ENCODE measurements at places on chromosomes 6 and 20.

- DNase-seq = peak; percentile 72
These were observed 5.5 kb downstream of the NPEPL1 start for GRCh38 chr20:58697867-58698703.

- no peak for DNase-seq
These were observed 323.2 kb upstream of the MAN1A1 start for GRCh38 chr6:119672725-119673124.

DNA sequence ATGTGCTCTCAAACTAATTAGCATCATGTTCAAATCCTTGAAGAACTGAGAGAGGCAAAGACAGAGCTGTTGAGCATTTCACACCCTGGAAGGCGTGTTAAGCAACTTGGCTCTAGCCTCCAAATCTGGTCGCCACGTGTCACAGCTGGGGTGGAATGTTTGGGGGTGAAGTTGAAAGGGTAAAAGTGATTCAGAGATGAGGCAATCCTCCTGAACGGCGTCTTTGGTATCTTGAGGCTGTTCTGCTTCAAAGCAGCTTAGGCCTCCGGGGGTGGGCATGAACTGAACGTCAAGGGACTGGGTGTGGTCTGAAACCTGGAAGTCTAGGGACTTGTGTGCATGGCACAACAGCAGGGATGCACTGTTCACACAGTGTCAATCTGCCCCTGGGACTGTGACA lies 62.3 kb downstream of the TRAM2 start:
- no peak for DNase-seq

- DNase-seq = no peak
These were observed 125.0 kb upstream of the DOK5 start for GRCh38 chr20:54350415-54350814.

DNA sequence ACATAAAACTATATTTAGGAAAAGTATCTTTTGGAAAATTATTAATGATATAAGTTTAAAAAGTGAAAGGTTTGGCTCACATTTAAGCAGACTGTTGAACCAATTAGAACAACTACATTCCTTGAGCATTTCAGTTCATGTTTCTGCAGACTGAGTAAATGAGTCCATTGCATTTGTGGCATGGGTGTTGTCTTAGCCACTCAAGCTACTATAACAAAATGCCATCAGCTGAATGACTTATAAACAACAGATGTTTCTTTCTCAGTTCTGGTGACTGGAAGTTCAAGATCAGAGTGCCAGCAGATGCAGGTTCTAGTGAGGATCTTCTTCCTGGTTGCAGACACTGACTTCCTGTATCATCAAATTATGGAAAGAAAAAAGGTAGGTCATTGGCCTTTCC lies 67.1 kb upstream of the SLC2A12 start:
- no peak for DNase-seq

DNA sequence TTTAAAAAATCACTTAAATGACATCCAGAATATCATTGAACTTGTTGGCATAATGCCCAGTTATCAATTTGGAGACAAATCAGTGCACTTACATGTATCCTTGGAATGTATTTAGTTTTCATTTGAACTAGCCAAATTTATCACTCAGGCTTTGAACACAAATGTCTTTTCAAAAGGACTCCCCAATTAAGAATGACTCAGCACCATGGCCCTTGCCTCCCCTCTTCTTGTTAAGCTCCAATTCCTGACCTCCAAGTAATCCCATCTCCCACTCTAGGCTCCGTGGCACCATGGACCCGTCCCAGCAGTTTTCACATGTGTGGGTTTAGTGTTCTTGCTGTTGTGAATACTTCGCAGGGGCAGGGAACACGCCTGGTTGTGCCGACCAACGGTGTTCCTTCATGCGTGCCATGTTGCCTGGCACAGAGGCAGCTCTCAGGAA lies 2.7 kb downstream of the AKAP12 start:
- DNase-seq = no peak

- peak; percentile 89 for DNase-seq
These were observed 891 bp downstream of the RSPO3 start for GRCh38 chr6:127119102-127120022.

DNA sequence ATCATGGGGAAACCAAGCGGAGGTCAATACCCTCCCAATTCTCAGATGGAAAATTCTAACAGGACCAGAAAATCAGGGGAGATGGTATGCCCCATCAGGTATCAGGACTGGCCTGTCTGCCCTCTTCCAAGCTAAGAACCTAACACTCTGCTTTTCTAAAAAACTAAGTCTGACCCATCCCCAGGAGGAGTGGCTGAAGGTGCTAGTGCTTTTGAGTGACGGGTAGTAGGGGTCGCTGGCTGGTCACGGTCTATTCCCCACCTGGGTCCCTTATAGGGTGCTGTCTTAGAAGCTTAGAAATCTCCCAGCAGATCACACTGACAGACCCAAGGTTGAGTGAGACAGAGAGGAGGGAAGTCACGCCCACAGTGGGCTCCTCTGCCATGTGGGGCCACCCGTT lies 9.6 kb downstream of the ABHD16A start:
- DNase-seq = no peak

GRCh38 chr6:119077643-119078375 lies 655 bp downstream of the FAM184A start:
- DNase-seq = no peak

GRCh38 chr6:3356056-3356823 lies 97.5 kb downstream of the PSMG4 start:
- DNase-seq = no peak

DNA sequence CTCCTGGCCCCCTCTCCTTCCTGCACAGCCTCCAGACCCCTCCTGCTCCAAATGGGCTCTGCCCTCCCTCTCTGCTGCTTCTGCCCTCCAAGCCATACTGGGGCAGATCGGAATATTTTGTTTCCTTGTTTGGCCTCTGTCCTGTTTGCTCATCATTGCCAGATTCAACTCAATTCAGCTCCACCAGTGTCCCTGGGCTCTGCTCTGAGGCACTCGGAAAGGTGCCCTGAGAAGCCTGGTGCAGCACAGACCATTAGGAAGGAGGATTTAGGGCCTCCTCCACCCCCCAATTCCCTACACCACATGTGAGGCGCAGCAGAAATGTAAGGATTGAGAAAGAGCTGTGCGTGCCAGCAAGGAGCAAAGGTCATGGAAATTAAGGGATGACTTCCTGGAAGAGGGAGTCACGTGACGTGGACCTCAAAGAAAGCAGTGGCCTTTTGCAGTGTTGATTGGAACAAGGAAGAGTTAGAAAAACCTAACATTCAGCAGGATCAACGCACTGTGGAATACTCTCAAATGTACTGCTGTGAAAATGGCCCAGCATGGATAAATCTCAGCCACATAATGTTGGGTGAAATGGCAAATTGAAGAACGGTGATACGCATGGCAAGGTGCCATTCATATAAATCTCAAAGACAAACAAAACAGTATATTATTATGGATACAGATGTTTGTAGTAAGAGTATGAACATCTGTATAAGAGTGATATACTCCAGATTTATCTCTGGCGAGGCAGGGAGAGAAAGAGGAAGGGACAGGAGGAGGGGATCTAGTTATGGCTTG lies 229.5 kb upstream of the RNF24 start:
- no peak for DNase-seq

DNA sequence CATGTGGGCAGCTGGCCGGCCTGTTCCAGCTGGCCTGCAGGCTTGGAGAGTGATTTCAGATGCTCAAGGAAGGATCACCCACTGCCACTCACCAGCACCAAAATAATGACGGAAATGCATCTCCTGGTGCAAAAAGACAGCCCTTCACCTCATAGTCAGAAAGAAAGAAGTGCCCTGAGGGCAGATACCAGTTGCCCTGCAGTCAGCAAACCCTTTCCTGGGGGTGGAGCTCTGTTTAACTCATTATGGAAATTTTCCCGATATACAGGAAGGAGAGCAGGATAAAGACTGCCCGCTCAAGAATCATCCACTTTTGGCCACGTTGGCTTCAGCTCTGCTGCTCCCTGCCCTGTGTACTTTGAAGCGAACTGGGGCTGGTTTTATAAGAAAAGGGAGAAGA lies 127.9 kb downstream of the GRM4 start:
- DNase-seq = no peak

GRCh38 chr20:17281478-17281877 lies 54.6 kb downstream of the PCSK2 start:
- DNase-seq = no peak

GRCh38 chr6:33851959-33852358 lies 48.2 kb upstream of the MLN start:
- no peak for DNase-seq

GRCh38 chr6:137231895-137232294 lies 12.7 kb upstream of the IFNGR1 start:
- DNase-seq = no peak

DNA sequence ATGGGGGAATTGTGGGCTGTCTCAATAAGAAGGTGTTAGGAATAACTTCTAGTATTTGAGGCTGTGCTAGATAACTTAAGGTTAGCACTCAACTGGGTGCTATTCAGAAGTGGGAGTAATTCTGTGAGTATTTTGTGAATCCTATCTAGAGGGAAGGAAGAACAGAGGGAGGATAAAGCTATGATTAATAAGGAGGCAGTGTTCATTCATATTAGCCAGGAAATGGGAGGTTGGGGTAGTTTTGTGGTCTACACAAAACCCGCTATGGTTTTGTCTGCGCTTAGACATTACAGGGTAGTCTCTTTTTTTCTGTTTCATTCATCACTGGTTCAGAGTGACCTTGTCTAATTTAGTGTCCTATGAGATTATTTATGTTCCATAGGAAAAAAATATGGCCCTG lies 341.0 kb downstream of the ARHGAP18 start:
- no peak for DNase-seq

DNA sequence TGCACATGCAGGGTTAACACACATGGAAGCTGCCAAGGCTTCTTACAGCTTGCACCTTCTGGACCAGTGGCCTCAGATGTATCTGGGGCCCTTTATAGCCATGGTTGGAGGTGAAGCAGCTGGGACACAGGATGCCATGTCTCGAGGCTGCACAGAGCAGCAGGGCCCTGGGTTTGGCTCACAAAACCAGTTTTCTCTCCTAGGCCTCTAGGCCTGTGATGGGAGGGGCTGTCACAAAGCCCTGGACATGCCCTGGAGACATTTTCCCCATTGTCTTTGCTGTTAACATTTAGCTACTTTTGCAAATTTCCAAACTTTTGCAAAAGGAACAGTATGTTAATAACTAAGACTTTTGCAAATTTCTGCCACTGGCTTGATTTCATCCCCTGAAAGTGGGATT lies 18.2 kb upstream of the GSTA1 start:
- no peak for DNase-seq

DNA sequence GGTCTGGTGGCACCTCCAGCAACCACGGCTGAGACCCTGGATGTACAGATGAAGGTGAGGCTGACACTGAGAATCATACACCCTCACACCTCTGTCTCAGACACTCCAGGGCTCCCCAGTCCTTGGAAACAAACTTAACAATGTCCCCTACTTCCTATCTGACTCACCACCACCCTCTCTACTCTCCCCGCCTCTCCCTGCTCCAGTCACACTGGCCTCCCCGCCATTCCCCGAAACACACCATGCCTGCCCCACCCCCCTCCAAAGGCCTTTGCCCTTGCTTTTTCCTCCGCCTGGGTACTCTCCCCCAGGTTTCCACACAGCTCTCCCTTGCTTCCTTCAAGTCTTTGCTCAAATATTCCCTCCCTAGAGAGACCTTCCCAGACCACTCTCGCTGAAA lies 16.3 kb downstream of the BPI start:
- DNase-seq = no peak

DNA sequence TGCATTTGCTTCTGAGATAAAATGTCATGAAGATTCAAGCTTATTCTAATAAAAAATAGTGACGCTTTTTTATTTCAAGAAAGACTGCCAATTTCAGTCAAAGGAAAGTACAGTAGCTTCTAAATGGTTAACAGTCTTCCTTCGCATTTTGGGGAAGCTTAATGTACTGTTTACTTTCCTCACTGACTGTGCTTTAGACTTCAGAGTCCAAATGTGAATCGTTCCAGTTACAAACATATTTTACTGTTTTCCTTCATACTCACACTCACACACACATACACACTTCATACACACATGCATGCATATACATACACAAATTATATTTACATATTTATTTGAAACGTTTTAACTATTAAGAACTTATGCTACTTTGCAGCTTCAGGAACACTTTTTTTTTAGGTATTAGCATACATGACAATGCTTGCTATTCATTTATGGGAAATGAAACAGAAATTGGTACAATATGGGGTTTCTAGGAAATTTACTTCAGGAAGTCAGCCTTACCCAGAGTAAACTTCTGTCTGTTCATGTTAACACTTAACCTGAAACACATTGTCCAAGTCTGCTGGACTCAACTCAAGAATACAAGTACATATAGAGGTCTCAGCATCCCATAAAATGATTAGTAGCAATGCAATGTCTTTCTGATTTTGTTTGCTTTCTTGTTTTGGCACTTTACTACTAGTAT lies 145.4 kb downstream of the RPS12 start:
- DNase-seq = no peak

- DNase-seq = no peak
These were observed 34.1 kb downstream of the HLA-G start for GRCh38 chr6:29861521-29862255.

DNA sequence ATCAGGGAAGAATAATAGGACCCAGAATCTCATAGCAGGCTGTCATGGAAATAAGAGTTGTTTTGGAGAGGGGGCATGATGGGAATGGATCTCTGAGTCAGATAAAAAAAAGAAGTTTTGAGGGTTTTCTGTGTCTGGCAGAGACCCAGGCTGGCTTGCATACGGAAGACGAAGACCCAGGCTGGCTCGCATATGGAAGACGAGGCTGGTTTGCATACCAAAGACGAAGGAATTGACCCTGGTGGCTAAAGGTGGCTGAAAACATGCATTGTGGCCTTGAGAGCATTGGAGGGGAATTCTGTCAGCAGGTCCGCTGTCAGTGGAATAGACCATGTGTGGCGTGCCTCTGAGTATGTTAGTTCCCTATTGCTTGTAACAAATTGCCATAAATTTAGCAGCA lies 335.1 kb downstream of the BTBD3 start:
- DNase-seq = no peak

DNA sequence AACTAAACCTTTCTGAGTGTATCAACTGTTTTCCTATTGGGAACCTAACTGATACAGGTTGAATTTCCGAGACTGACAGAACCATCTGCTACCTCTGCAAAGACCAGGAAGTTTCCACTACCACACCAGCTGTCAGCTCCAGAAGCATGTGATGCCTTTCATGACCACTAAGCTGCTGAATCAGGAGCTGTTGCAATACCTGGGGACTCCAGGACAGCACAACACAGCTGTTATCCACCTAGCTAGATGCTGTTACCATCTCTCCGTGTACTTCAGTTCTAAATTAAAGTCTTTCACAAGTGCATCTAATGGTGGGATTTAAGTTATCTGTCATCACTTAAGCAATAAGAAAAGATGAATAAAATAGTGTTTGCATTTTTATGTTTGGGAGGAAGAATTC lies 158.2 kb upstream of the IMPG1 start:
- no peak for DNase-seq

GRCh38 chr6:106119546-106119945 lies 33.4 kb downstream of the PRDM1 start:
- DNase-seq = no peak

DNA sequence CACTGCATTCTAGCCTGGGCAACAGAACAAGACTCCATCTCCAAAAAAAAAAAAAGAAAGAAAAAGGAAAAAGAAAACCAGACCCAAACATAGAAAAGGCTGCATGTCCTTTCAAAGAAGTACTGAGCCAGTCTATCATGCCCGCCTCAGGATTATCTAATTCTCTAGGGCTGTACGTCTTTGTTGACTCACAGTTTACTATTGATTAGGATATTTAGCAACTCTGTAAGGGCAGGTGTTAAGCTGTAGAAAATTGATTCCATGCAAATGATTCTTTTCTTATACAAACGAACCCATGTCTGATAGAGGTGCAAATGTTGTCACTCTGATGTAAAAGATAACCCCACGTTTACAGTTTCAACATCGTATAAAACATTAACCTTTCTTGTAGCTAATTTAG lies 209.0 kb downstream of the TTLL2 start:
- no peak for DNase-seq

GRCh38 chr6:83518816-83519480 lies 6.6 kb downstream of the PRSS35 start:
- no peak for DNase-seq
